Esophagus squamous epithelium (tissue), 5 donors: ENCODE measurements at places on chromosomes 4 and X.

DNA sequence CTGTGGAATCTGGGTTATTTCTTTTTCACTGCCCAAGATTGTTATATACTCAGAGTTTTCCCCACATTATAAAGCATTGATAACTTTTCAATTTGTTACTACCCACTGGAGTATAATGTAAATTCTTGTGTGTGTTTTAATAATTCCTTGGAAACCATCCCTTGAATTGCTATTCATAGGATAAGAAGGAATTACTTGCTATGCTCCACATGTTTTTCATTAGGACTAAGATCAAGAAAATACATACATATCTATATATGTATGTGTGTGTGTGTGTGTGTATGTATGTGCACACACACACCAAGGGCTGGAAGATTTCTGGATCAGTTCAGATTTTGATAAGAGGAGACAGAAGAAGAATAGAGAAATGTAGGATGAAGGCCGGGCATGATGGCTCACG, 206.4 kb upstream of the JADE1 start:
- no peak for DNase-seq

DNA sequence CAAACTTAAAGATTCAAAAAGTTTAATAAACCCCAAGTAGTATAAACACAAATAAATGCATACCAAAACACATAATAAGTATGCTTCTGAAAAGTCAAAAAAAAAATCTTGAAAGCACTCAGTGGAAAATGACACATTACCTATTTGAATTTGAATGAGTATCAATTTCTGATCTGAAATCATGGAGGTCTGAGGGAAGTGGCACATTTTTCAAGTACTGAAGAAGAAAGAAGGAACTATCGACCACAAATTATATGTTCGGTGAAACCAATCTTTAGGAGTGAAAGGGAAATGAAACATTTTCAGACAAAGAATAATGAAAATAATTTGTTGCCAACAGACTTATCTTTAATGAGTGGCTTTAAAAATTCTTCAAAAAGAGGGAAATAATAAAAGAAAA, 12.1 kb upstream of the F9 start:
- no peak for DNase-seq

DNA sequence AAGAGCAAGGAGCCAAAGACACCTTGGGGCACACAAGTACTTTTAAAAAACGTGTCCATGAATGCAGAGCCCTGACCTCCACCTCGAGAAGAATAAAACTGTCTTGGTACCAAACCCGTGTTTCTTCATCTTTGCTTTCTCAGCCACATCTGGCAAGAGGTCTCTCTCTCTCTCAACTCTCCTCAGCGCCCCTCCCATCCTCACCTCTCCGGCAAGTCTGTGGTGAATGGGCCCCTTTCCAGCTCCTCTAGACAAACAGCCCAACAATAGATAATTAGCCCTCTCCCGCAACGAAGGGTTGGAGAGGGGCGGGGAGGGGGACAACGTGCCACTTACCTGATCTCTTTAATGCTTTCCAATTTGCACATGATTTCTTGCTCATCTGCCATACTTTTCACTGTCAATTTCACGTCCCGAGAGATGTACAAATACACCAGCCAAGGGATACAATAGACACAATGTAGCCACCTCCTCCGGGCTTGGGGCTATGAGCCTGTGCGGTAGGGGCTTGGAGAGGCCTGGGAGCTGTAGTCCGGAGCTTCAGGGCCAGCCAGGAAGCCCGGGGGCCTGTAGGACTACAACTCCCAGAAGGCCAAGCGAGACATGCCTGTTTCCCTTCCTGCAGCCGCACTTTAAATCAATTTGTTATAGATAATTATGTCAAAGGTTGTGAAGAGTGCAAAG, at the start of gene ZC4H2:
TSS of gene ZC4H2 (minus strand) at position 462 of the 684 bp plus-strand sequence. CDS start at position 389, 73 bp downstream.
- peak; percentile 1 for DNase-seq

- DNase-seq = no peak
Measured at GRCh38 chr4:55553441-55554201, 6.9 kb upstream of the CLOCK start.

DNA sequence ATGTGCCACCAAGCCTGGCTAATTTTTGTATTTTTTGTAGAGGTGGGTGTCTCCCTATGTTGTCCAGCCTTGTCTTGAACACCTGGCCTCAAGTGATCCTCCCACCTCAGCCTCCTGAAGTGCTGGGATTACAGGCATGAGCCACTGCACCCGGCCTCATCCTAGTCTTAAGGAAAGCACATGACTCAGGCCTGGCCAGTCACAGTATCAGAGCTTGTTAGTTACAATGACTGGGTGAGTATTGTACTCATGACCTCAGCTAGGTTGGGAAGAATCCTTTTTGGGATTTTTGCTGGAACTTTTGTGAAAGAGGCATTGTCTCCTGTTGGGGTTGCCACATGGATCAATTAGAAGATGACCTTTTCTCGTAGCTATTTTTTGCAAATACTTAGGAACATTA, 292.8 kb downstream of the RAPGEF2 start:
- DNase-seq = no peak

DNA sequence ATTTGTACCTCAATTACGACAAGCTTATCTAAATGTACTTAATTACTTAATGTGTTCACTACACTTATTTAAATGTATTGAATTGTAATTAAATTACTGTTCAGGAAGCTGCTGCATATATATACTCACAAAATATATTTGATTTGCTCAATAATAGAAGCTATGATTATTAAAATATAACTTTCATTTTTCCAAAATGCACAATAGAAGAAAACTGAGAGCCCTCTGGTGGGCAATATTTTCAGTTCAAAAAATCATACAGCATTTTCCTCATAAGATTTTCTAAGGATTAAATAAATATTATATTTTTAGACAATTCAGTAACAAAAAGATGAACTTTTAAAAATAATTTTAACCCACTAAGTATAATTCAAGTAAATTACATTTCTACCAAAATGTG, 217.3 kb downstream of the DKK2 start:
- no peak for DNase-seq

DNA sequence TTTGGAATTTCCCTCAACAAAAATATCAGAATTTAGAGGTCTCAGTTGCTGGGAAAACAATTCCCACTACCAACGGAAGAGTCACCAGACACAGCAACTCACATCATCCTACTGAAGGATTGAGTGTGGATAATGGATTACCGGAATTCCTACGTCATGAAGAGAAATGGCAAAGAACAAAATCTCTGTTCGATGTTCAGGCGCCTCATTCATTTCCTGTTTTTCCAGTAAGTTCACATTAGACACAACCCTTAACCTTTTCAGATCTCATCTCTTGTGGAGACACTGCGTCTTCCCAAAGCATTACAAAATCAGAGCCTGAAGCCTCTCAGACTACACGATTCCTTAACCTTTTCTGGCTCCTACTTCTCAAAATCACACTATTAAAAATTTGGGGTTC, 58.5 kb upstream of the CPEB2 start:
- DNase-seq = no peak
